ENCODE measurements at places on chromosomes 12 and 14.
A peak's percentile ranks its signal among the peaks of the same experiment; 100 is the strongest.

DNA sequence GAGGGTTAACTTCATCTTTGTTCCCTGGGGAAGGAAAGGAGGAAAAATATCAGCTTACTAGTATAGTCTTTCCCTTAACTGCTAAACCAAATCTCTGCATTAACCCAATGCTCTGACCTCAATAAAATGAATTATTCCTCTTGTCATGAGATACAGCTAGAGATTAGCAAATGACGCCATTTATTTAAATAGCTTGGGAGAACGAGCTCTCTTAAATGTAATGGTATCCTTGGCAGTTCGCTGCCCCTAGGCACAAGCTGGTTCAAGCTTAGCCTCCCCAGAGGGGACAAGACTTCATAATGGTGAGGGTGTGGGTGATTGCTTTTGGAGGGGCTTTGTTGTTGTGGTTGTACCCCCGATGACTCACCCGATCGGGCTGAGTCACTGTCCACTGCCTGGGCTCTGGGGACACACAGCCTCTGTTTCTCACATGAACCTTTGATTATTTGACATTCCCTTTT is 19.6 kb downstream of the FNTB start:
- peak; percentile 57 for DNase-seq

GRCh38 chr14:91573894-91574837 is 64.1 kb upstream of the PPP4R3A start:
- peak; percentile 71 for DNase-seq

DNA sequence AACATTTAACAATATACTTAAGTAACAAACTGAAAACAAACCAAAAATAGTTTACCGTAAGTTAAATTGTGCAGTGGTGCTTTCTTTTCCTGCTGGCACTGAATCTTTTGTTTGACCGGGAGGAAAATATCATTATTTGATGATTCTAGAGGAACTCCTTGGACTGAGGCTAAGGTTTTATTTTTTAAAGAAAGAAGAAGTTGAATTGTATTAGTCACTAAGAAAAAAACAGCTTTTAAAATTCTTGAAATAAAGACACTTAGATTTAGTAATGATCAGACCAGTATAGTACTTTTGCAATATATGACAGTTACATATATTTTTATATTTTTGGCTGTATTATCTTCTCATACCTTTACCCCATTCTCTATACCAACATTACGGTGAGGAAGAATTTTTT is 10.3 kb downstream of the MIS18BP1 start:
- no peak for DNase-seq

GRCh38 chr12:93245543-93245942 is 132.2 kb upstream of the NUDT4 start:
- DNase-seq = no peak

- DNase-seq = no peak
Observed at GRCh38 chr14:56759094-56759493, 51.2 kb downstream of the OTX2 start.

DNA sequence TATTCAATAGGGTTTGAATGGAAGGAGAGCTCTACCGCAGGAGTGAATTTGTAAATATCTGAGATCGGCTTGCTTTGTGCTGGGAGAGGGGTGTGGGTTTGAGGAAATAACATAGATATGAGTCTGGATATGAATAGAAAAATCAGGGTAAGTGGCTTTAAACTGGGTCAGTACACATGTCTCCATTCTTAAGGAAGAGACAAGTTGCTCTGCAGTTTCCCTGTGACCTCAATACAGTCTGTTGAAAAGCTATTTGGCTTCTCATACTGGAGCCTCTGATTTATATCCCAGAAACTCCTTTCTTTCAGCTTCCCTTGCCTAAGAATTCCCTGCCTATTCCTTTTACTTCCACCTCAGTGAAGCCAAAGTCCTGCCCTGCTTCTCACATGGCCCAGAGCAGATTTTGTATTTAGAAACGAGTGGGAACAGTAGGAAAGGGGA is 153.5 kb upstream of the ATF7IP start:
- no peak for DNase-seq

DNA sequence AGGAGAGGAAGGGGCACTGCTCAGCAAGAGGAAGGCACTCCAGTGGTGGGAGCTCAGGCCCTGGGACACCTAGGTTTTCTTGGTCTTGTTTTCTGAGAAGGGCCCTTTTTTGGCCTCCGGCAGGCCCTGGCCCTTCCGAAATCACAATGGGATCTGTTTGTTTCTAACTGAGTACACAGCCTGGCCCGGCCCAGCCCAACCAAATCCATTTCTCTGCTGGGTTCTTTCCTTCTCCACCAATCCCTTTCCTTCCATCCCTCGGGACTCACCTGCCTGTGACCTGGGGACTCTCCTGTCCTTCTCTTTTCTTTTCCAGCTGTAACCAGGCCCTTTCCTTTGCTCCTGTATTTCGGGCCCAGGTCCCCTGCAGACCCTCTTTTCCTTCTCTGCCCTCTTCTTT is 18.6 kb downstream of the TEAD4 start:
- no peak for DNase-seq

GRCh38 chr14:56172571-56172971 is 54.4 kb downstream of the PELI2 start:
- peak; percentile 88 for DNase-seq

DNA sequence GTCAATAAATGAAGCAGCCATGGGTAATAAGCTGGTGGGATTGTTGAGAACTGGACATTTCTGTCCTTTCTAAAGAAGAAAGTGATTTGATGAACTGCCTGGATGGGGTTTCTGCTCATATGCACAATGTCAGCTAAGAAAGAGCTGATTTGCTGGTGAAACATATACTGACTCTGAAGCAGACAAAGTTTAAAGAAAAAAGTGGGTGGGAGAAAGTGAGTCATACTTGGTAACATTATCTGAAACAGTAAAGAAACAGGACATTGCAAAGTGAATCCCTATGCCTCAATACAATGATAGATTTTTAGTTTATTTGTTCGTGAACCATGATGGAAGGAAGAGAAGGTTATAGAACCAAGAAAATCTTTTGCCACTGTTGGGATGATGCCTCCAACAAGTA is 95.6 kb upstream of the DNM1L start:
- DNase-seq = peak; percentile 63

- DNase-seq = no peak
Observed at GRCh38 chr14:51118993-51119392, 24.1 kb upstream of the TRIM9 start.

DNA sequence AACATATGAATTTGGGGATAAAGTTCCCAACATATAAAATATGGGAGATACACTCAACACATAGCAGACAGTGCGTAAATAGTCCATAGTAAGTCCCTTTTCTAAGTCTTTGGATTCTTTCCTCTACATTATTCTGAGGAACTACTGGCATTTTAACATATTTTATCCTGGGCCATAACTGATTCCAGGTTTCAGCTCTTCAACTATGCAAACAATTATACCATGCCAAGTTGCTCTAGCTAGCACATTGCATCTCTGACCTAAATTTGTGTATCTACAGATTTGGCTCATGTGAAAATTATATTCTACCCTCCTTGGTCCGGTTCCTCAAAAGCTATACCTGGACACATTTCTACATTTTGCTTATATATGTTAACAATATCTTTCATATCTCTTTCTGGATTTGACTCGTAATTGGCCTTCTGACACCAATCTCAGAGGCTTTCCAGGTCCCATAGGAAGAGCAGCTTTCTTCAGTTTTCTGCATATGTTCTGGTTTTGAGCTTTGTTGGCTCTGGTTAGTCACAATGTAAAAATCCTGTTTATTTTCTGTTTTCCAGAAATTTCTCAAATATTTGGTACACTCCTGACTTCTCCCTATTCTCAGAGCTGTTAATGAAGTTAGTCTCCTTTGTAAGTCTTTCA is 305.4 kb downstream of the BMP4 start:
- no peak for DNase-seq

- DNase-seq = no peak
Observed at GRCh38 chr12:53973236-53974042, 513 bp downstream of the HOXC11 start.

- DNase-seq = no peak
Observed at GRCh38 chr12:105980533-105980932, 158.2 kb downstream of the NUAK1 start.

- DNase-seq = no peak
Observed at GRCh38 chr14:52283099-52283498, 15.6 kb downstream of the PTGDR start.

- no peak for DNase-seq
Observed at GRCh38 chr12:57159311-57159710, 11.9 kb upstream of the LRP1-AS start.

DNA sequence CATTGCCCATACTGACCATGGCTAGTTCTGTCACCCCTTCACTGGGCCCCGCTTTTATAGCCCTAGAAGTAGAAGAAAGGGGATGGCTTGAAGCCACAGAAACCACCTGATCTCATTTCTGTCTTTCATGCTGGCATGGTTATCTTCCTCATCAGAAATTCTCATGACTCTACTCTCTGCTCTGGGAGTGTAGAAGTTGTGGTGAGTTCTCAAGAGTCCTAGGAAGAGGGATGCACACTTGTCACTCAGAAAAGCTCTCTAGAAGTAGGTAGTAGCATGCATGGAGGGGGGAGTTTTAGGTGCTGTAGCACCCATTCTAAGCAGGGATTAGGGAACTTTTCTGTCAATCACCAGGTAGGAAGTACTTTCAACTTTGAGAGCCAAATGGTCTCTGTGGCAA is 6.1 kb upstream of the CMA1 start:
- no peak for DNase-seq

- DNase-seq = peak; percentile 28
Observed at GRCh38 chr14:93538413-93538812, 107.7 kb downstream of the UNC79 start.

- no peak for DNase-seq
Observed at GRCh38 chr12:54443446-54443845, 24.4 kb upstream of the ITGA5 start.

DNA sequence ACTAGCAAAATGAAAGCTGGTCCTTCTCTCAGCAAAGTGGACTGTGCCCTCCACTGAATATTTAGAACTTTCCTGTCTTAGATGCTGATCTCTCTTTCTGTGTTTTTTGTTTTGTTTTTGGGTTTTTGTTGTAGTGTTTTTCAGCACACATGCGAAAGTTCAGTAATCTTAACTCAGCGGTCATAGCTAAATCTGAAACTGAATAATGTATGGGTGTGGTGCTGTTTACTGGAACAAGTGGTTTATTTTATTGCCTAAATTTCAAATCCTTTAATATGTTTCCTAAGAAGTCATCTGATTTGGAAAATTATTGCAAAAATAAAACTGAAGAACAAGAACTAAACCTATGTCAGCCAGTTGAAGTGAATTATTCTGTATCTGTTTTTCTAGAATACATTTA is 116.0 kb upstream of the LRIG3 start:
- DNase-seq = no peak

- DNase-seq = no peak
Observed at GRCh38 chr14:89953602-89954001, 928 bp downstream of the EFCAB11 start.

DNA sequence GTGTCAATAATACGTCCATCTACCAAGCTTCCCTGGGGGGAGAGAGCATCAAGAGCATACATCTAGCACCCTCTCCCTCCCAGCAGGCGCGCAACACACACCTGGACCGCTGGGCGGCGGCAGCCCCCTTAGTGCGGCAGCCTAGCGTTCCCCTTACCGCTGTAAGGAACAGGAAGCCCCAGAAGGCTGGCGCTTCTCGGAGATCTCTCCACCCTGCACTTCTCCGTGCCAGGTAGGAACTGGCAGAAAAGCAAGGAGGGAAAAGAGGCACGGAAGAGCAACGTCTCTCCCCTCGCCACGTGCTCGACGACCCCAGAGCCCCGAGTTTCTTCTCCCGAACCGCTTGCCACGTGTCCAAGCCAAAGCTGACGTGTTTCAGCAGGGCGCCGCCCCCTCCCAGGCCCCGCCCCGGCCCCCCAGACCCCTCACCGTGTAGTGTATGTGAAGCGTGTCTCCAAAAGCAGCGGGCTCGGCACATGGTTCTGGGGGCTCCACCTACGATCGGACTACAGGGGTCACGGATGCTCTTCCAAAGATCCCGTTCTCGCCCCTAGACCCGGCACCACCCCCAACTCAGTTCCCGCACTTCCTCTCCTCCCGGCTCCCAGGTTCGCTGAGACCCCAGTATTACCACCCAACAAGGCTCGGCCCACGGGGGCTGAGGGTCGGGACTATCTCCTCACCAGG is 532 bp downstream of the FKBP11 start:
- peak; percentile 38 for DNase-seq

GRCh38 chr14:42214981-42215491 is 608.4 kb downstream of the LRFN5 start:
- peak; percentile 98 for DNase-seq

- no peak for DNase-seq
Observed at GRCh38 chr12:49619286-49619685, 4.1 kb upstream of the PRPF40B start.

All from fibroblast of mammary gland (primary cell).